ENCODE measurements at places on chromosomes 13 and 19. TPM values are rescaled to one million over a fixed set of nuclear protein-coding genes. Genes with fewer than 3 reads are reported as not detected.

The ZNF154 gene
- polyA plus RNA-seq = 0.61 TPM

GRCh38 chr19:16614941-16615340, 13.1 kb downstream of the MED26 start:
- no peak for DNase-seq

The SGCG gene
- polyA plus RNA-seq = 0.15 TPM

The STX10 gene
- polyA plus RNA-seq = 94.7 TPM

DNA sequence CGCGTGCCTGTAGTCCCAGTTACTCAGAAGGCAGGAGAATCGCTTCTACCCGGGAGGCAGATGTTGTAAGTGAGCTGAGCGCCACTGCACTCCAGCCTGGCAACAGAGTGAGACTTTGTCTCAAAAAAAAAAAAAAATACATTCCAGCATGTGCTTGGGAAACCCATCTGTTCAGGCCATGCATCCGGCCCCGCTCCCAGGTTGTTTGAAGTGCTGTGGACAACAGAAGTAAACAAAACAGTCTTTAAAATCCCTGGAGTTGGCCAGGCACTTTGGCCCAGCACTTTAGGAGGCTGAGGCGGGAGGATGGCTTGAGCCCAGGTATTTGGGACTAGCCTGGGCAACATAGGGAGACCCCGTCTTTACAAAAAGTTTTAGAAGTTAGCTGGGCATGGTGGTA, 3.2 kb upstream of the PTPRS start:
- no peak for DNase-seq

- DNase-seq = no peak
These were observed 10.7 kb downstream of the EPSTI1 start for GRCh38 chr13:42981317-42981716.

GRCh38 chr19:289651-290371, 1.4 kb downstream of the PLPP2 start:
- peak; percentile 87 for DNase-seq

DNA sequence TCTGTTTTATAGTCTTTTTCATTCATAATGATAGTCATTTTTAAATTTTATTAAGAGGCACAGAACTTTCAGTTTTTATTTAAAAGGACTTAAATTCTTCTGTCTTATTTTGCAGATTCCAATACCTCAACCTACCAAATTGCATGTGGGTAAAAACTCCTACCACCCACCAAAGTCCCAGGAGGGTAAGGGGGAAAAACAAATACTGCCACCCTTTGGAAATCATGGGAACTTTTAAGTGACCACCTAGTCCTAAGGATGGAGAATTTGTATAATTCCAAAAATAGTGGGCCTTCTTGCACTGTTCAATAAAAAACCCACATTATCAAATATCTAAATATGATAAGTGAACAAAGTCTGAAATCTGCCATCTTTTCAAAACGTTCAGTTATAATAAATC, 9.7 kb downstream of the SUPT20H start:
- DNase-seq = no peak

DNA sequence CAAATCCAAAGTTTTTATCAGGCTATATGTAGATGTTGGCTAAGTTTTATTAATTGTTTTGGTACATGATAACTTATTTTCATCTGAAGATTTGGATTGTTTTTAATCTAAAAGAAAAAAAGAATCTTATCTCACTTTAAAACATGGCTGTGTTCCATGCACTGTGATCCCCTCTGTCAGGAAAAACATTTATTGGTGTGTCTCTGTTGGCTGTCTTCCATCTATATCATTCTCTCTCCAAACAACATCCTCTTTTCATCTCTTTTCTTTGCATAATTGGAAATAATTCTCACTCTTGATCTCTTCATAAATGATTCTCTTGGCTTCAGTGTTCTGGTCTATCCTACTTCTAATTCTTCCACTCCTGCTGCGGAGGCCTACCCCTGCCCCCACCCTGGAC, 4.2 kb downstream of the NALCN start:
- no peak for DNase-seq
